ENCODE measurements at places on chromosomes 12 and 14. TPM values are rescaled to one million over a fixed set of nuclear protein-coding genes. Genes with fewer than 3 reads are reported as not detected.

The CCDC197 gene
- not detected for total RNA-seq

The NEUROD4 gene
- not detected for total RNA-seq

The AMN gene
- total RNA-seq: 9.2 TPM

- DNase-seq: no peak
Measured at GRCh38 chr12:113826805-113827538, 139.2 kb downstream of the RBM19 start.

DNA sequence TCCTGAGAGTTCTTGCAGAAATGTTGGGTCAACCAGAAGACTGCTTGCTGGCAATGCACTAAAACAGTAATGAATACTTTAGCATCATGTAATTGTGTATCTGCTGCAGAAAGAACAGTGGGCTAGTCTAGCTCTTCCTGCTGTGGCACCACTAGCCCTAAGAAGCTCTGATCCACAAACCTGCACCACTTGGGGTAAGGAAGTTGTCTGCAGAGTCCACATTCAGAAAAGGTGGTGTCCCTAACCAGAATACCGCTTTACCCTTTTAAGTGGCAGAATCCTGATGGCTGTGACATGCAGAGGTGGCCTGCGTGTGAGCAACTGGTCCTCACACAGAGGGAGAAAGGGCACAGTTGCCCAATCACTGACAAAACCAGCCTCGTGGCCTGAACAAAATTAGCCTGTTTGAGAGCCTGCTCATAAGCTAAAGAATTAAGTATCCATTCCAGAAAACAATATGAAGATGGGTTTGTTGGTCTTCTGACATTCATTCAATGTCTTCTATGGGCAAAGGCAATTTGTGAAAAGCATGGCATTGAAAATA lies 165.8 kb downstream of the PPM1H start:
- no peak for DNase-seq

DNA sequence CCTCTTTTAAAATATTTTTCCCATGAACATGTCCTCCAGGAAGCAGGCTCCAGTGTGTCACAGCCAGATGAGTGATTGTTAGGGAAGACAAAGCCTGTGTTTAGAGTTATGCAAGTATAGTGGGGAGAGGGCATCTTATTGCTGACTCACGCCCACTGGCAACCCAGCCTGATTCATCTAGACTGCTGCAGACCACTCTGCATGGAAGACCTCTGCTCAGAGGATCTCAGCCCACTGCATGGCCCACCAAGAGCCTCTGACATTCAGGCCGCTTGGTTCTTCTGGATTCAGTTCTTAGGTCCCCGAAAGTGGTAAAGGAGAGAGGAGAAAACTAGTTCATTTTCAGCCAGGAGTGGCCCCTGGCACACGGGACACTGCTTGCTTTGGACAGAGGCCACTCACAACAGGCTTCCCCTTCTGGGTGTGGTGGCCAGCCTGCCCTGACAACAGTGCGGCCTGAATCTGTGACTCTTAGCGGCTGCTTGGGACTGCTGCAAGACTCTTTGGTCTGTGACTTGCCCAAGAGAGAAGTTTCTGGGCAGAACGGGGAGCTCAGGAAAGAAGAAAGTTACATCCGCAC lies 266.3 kb downstream of the ZFP36L1 start:
- DNase-seq: peak; percentile 80

GRCh38 chr14:63659726-63660125 lies 18.1 kb upstream of the WDR89 start:
- peak; percentile 39 for DNase-seq

DNA sequence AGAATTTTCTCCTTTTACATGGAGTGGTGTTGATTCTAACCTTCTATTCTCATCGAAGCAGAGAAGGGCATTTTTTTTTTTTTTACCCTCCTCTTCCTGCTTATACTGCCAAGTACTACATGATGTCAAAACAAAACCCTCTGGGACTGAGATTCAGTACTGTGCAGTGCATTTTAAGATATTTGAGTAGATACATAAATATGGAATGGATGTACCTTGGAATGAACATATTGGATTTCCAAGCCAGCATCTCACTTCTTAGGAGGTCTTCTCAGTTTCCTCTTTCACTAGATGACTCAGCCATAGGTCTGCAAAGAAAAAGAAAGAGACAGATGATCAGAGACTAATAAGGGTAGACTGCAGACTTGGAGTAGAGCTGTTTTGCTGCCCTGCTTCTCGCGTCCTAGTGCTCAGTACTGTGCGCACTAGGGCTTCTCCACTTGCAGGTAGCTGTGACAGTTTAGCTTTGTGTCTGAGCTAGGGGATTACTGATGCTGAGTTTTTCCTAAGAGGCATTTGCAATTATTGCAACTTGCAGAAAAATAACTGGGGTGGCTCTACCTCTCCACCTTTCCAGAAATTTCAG lies 20.4 kb downstream of the TPH2 start:
- no peak for DNase-seq

DNA sequence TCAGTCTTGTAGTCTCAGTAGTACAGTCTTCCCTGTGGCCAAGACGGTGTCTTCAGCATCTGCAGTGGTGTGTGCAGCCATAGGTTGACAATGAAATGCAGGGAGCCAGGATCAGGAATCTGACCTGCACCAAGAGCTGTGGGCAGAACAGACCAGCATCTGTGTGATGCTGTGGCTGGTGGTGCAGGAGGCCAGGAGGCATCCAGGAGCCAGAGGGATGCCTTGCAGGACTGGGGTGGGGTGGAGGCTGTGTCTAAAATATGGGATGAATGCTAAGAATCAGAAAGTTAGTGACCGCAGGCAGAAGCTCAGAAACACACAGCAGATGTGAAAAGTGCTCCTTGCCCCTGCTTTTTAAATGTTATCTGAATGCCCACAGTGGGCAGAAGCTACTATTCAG lies 209.7 kb downstream of the CACNA1C start:
- no peak for DNase-seq

- DNase-seq: no peak
Measured at GRCh38 chr14:61803755-61804154, 41.5 kb downstream of the SNAPC1 start.

DNA sequence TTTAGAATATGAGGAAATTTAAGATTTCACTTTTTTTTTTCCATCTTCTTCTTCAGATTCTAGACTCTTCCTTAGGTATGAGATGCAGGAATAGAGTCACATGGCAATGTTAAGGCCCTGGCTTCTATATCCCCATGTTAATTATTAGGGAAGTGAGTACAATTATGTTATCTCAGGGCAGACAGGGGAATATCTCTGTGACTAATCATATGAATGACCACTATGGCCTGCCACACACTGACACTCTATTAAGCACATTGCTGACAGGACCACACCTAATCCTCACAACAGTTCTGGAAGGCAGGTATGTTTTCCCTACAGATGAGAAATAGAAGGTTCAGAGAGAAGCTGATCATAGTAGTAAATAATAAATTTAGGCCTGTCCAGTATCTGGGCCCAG lies 69.4 kb upstream of the PTPRQ start:
- no peak for DNase-seq

DNA sequence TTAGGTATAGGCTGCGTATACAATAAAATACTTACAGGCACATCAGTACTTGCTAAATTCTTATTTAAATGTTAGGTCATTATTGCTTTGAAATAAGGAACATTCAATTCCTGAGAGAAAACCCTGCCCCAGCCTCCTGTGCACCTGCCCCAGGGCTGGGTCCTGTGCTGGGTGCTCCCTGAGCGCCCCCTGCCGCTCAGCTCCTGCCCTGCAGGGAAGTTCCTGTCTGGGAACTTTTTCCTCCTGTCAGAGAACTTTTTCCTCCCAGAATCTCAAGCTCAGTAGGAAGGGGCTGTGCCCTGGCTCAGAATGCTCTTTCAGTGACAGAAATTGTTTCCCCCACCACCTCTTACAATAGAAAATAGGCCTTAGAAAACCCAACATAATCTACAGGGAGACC lies 751.1 kb downstream of the TMEM121 start:
- peak; percentile 61 for DNase-seq

DNA sequence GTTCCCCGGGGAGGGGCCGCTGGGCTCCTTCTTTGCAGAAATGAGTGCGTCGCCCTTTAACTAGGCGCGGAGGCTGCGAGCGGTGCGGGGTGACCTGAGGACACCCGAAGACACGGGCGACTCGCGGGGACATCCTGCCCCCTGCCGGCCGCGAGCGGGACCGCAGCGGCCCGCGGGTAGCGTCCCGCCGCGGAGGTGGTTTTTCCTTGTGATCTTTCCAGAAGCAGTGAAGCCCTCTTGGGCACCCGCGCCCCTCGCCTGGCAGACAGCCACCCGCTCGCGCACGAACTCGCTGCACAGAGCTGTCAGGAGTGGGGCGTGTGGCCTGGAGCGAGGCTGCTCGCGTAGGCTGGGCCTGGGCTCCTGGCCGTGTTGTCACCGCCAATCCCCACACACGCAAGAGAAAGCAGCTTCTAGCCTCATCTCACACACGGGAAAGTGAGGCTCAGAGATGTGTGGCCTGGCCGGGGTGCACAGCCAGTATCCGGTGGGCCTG lies 67.2 kb downstream of the DIO3 start:
- DNase-seq: peak; percentile 89

- DNase-seq: peak; percentile 91
Measured at GRCh38 chr12:49580572-49581535, 12.9 kb upstream of the MCRS1 start.

- no peak for DNase-seq
Measured at GRCh38 chr12:1919763-1920162, 1.3 kb upstream of the CACNA2D4 start.

DNA sequence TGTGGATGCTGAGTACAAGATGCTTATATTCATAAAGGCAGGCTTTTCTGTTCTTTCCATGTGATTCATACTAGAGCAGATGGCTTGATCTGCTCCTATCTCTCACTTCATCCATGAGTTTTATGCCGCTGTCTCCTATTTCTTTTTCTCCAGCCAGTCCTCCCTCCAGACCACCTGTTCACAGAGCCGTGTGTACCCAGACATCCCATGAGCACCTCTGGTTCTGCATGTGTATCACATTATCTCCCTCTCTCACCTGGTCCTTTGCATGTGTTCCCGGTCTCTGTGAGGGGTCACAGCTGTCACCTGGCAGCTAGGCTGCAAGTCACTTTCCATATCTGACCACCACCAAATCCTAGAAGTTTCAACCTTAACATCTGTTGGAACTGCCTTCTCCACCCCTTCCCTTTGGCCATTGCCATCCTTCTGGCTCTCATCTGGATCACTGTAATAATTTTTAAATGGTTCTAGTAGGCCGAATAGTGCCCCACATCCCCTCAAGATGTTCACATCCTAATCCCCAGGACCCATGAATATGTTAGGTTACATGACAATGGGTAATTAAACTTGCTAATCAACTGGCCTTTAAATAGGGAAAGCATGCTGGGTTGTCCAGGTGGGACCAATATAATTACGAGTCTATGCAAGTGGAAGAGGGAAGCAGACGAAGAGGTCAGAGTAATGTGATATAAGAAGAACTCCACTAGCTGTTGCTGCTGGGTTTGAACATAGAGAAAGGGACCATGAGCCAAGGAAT lies 168.1 kb downstream of the SNAPC1 start:
- DNase-seq: no peak

DNA sequence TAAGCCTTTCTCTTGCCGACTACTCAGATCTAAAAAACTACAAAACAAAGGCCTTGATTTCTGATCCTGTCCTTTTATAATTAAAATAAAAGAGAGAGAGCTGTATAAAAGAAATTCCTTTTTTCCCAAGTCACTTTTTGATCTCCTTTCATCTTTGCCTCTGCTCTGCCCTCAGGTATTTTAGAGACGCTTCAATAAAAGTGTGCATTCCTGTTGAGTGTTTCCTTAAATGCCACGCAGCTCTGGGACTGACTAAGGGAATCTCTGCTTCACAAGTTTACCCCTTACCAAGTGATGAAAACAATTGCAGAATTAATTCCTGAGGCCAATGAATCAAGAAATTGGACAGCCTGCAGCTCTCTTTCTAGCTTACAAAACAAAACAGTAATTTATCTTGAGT lies 1109.8 kb downstream of the TMTC2 start:
- DNase-seq: no peak

- DNase-seq: no peak
Measured at GRCh38 chr14:92308716-92309115, 14.2 kb upstream of the SLC24A4 start.

- peak; percentile 89 for DNase-seq
Measured at GRCh38 chr12:108804271-108804953, 53.0 kb downstream of the SSH1 start.
